ENCODE measurements at places on chromosomes 7 and 10. TPM values are rescaled to one million over a fixed set of nuclear protein-coding genes. Genes with fewer than 3 reads are reported as not detected.

GIMAP4 gene
- 23.6 TPM for total RNA-seq

TMEM130 gene
- total RNA-seq: not detected

ANKRD1 gene
- total RNA-seq: not detected

RHOBTB1 gene
- total RNA-seq: not detected

PSMC2 gene
- 101 TPM for total RNA-seq

BMI1 gene
- total RNA-seq: 65.4 TPM

CHST3 gene
- not detected for total RNA-seq

NEUROG3 gene
- not detected for total RNA-seq

NRBF2 gene
- 25.3 TPM for total RNA-seq

GRCh38 chr7:132348341-132348740, 227.9 kb downstream of the PLXNA4 start:
- no peak for DNase-seq

GRCh38 chr10:11823122-11823988, at the start of gene PROSER2:
Gene PROSER2, plus strand, starts transcription at chr10:11823356. Its CDS starts 28,722 bp downstream, at chr10:11852078.
- no peak for DNase-seq

GRCh38 chr7:83947260-83947659, 247.3 kb downstream of the SEMA3A start:
- DNase-seq: no peak

- DNase-seq: no peak
Measured at GRCh38 chr10:60374836-60375235, 14.8 kb downstream of the ANK3 start.

- DNase-seq: no peak
Measured at GRCh38 chr7:88316456-88316855, 9.8 kb upstream of the STEAP4 start.

DNA sequence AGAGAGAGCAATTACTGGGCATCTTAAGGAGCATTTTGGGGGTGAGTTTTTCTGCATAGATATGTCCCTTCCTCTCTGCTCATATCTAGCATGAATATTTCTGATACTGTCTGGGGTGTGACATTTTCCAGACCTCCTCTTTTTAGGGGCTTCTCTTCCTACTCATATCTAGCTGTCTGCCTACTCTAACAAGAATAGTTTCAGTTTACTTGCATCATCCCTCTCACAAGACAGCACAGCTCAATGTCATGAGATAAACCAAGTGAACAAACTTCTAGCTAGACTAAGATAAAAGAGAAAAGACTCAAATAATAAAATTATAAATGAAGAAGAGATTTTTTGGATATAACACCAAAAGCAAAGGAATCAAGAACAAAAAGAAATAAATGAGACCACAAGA, 419.5 kb upstream of the SORCS1 start:
- DNase-seq: no peak

GRCh38 chr10:126160971-126161630, 227.2 kb downstream of the ADAM12 start:
- DNase-seq: no peak

- DNase-seq: no peak
Measured at GRCh38 chr7:15546272-15546792, 15.5 kb downstream of the AGMO start.

DNA sequence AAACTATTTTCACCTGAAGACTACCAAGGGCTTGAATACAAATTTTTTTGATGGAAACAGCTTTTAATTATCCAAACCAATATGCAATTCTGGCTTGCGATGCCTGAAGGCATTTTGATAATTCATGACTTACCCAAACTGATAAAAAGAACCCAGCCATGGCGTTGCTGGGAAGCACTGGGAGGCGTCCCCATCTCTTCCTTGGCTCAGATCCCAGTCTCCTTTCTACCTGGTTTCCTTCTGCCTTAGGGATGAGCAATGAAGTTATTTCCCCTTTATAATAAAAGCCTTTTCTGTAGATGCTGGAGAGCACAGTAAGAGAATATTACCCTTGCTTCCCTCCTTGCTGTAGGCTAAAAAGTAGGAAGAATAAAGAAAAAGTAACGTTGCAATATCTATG, 129.1 kb upstream of the ANK3 start:
- DNase-seq: no peak

GRCh38 chr7:26328498-26329390, 37.1 kb downstream of the SNX10 start:
- DNase-seq: no peak

DNA sequence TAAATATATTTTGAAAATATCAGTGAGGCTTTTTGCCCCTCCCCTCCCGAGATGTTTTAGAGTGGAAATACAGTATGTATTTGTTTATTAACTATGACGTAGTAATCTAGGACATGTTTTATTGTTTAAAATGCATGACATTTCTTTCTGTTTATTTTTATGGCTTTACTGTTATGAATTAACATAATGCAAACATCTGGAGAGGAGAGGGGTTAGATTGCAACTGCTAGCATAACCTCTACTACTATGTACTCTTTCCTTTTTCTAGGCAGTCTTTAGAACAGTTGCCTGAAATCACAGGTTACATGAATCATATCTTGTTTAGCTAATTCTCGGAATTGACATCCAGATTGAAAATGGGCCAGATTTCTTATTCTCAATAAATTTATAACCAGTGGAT, 7.4 kb downstream of the BTAF1 start:
- DNase-seq: no peak

GRCh38 chr10:78217336-78217735, 183.7 kb downstream of the RPS24 start:
- DNase-seq: no peak

GRCh38 chr10:30073045-30073766, 13.8 kb upstream of the JCAD start:
- no peak for DNase-seq

DNA sequence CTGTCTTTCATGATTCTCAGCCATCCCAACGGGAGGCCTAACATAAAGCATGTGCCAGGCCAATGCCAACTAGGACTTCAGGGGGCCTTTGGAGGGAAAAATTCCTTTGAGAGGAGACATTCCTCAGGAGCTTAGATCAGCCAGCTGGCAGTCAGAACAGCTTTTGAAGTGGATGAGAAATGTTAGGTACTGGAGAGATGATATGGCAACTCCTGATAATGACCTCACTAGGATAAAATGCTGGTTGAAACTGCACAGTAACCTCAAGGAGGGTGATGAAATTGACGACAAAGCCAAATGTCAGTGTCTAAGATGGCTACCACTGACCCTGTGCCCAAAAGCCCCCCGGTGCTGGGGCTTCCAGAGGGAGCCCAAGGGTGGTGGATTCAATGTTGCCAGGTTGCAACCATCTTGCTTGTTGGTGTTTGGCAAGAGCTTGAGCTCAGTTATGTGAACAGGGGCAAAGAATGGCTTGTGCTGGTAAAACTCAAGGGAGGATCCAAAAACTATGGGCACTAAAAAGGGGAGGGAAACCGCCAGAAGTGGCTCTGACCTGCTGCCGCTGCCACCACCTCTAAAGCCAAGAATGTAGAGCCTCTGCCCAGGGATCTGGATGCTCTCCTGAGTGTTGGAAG, 121.2 kb downstream of the UBE2H start:
- DNase-seq: no peak

All from CD4-positive, alpha-beta T cell (primary cell).